ENCODE measurements at places on chromosomes 7 and 10. TPM values are rescaled to one million over a fixed set of nuclear protein-coding genes. Genes with fewer than 3 reads are reported as not detected.
A peak's percentile ranks its signal among the peaks of the same experiment; 100 is the strongest.

DNA sequence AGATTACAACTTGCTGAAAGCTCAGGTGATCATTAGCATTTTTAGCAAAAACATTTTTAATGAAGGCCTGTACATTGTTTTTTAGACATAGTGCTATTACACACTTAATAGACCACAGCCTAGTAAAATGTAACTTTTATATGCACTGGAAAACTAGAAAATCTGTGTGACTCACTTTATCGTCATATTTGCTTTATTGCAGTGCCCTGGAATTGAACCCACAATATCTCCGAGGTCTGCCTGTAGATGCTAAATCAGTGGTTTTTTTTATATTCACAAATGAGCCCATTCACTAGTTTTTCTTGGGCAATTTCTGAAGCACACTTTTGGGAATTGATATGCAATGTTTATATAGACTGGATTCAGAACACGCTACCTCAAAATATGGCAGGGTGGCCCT lies 105.1 kb downstream of the PTPRN2 start:
- no peak for DNase-seq

GRCh38 chr10:73517166-73517888 lies 21.5 kb upstream of the PPP3CB start:
- DNase-seq: no peak

DNA sequence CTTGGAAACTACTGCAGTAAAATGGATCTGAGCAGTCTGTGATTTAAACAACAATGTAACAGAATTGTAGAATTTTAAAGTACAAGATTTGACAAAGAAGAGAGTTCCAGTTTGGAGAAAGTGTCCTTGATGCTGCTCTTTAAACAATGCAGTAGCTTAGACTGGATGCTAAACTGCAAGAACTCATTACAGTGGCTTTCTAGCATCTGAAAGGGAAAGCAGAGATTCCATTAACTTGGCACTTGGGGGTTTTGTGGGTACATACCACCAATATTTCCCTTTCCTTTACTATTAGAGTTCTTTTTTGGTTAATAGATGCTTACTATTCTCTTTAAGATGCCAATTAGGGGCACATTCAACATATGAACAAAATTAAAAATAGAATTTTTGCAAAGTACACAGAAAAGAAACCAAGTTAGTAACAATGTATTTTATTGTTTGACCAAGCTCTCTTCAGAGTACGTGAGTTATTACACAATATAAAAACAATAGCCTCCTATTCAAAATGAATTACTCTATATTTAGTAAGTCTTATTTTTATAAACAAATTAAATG lies 11.9 kb downstream of the PSTK start:
- no peak for DNase-seq

GRCh38 chr10:60417901-60418300 lies 28.2 kb upstream of the ANK3 start:
- no peak for DNase-seq

- no peak for DNase-seq
Measured at GRCh38 chr10:6978187-6978627, 398.1 kb upstream of the PRKCQ start.

The CHST15 gene
- total RNA-seq: not detected

The FZD8 gene
- 1.0 TPM for total RNA-seq

- no peak for DNase-seq
Measured at GRCh38 chr7:142375710-142376313, 118.0 kb upstream of the PRSS58 start.

The BAZ1B gene
- total RNA-seq: 99.6 TPM

The TEX36 gene
- total RNA-seq: not detected

GRCh38 chr7:105014693-105015389 lies 836 bp downstream of the KMT2E start:
- peak; percentile 60 for DNase-seq

- no peak for DNase-seq
Measured at GRCh38 chr10:33882996-33883395, 548.5 kb upstream of the NRP1 start.

DNA sequence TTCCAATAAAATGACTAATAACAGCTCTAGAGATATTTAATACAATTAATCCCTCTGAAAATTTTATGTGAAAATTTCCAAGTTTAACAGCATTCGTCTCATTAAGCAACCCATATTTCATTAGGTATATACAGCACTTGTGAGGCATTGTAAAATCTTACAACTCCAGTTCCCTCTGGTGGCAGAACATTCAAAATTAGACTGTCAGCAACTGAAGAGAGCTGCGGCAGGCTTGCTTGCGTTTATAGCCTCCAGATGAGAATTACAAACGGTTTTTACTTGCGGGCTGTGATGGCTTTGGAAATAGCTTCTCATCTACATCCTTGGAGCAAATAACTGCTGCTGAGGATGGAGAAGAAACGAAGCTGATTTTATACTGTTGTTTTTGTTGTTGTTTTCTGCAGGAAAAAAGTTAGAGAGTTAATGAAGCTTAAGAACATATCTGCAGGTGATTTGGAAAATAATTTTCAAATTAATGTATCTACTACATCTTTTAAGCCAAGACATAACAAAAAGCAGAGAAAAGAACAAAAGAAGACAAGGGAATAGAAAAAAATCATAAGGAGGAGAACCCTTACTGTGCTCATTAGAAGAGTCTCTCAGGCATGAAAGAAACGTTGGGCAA lies 171.3 kb downstream of the MAGI2 start:
- no peak for DNase-seq

The CYP2W1 gene
- not detected for total RNA-seq

GRCh38 chr7:120486164-120486563 lies 213.2 kb downstream of the KCND2 start:
- DNase-seq: no peak

DNA sequence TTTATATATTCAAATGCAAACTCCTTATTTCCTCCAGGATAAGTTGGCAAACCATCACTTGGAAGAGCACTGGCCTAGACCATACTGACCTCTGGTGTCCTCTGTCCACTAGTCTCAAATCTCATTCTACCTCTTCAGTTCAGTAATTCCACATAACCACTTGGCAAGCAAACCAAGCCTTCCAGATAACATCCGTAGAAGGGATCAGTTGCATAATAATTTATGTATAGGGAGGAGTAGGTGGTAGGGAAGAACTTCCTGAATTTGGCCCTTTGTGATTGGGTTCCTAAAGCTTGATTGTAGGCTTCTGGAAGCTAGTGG lies 55.0 kb downstream of the WAC start:
- DNase-seq: no peak

The ZFAND4 gene
- 9.3 TPM for total RNA-seq

DNA sequence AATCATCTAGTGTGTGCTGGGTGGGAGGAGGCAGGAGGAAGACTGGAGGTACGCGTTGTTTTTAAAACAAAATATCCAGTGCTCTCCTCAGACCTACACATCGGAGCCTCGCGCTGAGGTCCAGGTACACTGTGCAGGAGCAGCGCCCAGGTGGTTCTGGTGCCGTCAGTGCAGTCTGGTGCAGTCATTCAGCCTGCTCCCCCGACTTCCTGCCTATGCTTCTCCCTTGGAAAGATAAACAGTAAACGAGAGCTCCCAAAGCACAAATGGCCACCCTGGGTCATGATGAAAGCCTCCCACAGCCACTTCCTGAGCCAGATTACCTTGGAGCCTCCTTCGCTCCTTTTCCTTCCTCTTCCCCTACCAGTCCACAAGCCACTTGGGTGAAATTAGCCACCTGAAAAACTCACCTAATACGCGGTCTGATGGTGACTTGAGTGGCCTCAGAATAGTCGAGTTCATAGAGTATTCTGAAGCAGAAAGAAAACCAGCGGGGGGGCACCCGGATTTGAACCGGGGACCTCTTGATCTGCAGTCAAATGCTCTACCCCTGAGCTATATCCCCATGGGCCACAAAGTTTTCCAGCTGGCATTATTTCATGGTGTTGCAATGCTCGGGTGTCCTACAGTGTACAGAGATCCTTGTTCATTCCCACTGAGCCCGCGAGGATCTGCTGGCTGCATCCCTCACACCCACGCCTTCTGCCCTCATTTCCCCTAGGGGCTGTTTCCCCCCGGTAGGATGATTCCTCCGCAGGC lies 82.5 kb downstream of the ZNF467 start:
- DNase-seq: no peak

GRCh38 chr7:27161721-27162560 lies 3.4 kb downstream of the HOXA9 start:
- DNase-seq: no peak

DNA sequence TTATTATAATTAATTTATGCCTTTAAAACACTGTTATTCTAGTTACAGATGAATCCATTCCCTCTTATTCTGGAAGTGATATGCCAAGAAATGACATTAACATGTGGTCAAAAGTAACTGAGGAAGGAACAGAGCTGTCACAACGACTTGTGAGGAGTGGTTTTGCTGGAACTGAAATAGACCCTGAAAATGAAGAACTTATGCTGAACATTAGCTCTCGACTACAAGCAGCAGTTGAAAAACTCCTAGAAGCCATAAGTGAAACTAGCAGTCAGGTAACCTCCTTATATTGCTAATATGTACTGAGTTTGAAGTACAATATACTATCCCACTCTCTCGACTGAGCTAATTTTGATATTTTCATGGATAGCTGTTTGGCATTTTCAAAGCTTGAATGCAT lies 81.6 kb downstream of the CYP51A1 start:
- no peak for DNase-seq

The NRG3 gene
- not detected for total RNA-seq

DNA sequence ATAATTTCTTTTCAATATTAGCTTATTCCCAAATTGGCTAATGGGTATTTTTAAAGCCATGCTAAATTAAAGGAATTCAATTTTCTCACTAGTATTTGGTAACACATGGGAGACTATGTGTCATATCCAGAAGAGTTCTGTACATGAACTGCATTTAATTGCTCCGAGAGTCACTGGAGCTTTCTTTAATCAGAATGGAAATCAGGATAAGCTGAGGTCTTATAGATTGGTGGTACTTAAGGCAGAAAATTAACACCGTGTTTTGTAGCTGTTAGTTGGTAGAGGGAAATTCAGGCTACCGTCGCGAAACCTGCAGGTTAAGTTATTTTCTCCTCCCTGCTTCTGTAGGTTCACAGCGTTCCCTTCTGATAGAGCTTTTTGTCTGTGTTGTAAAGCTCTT lies at the start of gene WEE2:
Gene WEE2, plus strand, starts transcription at position 3 of the 400 bp plus-strand sequence. CDS start 406 bp downstream, outside the sequence.
- no peak for DNase-seq

- no peak for DNase-seq
Measured at GRCh38 chr10:92965314-92965713, 95.3 kb upstream of the CYP26C1 start.

- DNase-seq: peak; percentile 37
Measured at GRCh38 chr10:96395931-96396877, 37.4 kb upstream of the OPALIN start.

The WNT16 gene
- not detected for total RNA-seq

DNA sequence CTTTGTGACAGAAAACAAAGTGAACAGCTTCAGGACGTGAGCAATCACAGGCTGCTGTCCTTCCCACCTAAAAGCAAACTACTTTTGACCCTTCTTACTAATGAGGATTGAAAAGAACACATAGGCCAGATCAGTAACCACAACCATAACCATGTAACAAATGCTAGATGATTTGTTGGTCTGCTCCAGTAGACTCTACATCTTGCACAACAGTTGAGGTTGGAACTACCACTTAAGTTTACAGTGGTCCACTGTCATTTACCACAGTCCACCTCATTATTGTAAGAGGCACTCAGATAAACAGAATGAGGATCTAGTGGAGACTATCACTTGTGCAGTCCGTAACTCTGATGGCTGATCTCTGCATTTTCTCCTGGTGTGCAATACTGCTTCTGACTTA lies 27.8 kb downstream of the NET1 start:
- DNase-seq: no peak

- DNase-seq: no peak
Measured at GRCh38 chr10:71585564-71586290, 133.9 kb downstream of the C10orf105 start.

GRCh38 chr7:84042110-84042539 lies 152.5 kb downstream of the SEMA3A start:
- no peak for DNase-seq

GRCh38 chr7:102875700-102876295 lies 37.0 kb upstream of the LRRC17 start:
- DNase-seq: no peak

Measured in activated T-helper 2 cell treated with anti-CD3 and anti-CD28 coated beads, Interferon-gamma antibody, Interleukin-2, Interleukin-4, amounts not matched to agents 10 μg/mL and 5 μg/mL and 100 μg/mL, durations not matched to agents 14 hours and 24 hours and 36 hours (primary cell).